ENCODE measurements at places on chromosomes 6 and 20. TPM values are rescaled to one million over a fixed set of nuclear protein-coding genes. Genes with fewer than 3 reads are reported as not detected.

GRCh38 chr20:33862709-33863403 is 51.7 kb downstream of the CHMP4B start:
- DNase-seq: no peak

- DNase-seq: no peak
Observed at GRCh38 chr6:163720460-163721235, 306.1 kb downstream of the QKI start.

DNA sequence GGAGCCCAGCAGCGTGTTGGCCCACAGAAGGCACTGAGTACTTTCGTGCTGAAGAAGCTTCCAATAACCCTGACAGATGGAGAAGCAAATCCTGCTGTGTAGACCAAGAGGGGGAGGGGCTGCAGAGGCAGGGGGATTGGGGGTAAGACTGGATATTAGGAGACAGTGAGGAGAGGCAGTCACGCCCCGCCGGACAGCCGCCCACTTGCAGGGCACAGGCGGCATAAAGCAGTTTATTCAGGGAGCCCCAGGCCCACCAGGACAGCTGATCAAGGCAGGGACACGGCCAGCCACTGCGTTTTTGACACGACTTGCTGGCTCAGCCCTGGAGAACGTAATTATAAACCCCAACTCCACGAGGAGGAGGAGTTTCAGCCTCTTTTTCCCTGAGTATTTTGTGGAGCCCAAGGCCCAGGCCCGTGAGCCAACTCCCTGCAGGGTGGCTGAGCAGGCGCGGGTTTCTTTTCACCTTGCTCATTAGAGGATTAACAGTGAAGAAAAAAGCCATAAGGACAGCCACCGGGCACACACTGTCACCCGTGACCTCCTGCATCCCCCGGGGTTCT is 177.9 kb downstream of the TFAP2C start:
- no peak for DNase-seq

DNA sequence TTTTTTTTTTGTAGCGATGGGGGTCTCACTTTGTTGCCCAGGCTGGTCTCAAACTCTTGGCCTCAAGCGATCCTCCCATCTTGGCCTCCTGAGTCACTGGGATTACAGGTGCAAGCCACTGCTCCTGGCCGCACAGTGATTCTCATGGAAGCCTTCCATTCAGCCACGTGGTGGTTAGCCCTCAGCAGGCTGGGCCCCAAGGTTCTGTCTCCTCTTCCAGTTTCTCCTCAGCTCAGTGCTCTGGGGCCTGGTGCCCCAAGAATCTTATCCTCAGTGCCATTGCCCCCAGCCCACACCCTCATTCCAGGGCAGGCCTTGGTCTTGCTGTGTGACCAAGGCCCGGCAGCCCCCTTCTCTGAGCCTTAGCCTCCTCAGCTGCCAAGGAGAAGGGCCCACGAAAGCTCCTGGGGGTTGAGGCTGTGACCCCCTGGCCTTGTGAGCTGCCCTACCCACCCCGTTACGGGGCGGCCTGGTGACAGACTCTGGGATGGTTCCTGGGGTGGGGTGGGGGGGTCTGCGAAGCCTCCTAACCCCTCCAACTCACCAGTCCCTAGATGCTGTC is 16.4 kb downstream of the SRC start:
- no peak for DNase-seq

DNA sequence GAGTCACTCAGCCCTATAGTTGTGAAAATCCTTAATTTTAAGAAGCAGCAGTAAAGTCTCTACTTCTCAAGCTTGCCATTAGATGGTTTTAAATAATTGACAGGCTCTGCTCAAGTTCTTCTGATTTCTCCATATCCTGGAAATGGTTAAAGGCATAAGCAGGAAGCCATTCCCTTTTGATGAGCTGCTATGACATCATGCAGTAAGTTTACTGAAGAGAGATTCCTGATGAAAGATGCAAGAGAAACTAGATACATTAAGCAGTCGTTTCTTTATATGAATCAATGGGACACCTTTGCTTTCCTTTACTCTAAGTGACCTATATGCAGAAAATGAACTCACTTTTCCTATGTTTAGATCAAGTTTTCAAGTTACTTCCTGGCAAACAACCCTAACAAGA is 9.8 kb downstream of the POPDC3 start:
- DNase-seq: no peak

DNA sequence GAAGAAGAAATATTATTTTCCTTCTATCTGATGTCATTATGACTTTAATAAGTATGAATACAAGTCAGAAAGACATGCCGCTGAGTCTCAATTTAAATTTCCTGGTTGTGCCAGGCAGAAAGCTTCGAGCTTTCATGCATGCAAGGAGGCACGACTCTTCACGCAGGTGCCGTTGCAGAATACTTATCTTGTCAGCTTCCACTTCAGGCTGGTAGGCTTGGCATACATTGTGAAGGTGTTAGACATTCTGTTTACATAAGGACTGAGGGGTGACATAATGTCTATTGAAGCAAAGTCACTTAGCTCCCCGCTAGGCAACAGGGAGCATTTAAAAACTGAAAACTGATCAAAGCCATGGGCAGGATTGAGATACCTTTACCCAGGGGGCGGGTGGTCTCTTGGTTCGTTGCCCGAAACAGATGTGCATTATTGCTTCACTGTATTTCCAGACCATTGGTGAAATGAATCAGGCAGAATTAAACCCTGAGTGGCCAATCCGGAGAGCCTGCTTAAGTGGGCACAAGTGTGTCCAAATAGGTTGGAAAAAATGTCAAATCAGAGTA is 16.4 kb downstream of the BMP6 start:
- DNase-seq: no peak

DNA sequence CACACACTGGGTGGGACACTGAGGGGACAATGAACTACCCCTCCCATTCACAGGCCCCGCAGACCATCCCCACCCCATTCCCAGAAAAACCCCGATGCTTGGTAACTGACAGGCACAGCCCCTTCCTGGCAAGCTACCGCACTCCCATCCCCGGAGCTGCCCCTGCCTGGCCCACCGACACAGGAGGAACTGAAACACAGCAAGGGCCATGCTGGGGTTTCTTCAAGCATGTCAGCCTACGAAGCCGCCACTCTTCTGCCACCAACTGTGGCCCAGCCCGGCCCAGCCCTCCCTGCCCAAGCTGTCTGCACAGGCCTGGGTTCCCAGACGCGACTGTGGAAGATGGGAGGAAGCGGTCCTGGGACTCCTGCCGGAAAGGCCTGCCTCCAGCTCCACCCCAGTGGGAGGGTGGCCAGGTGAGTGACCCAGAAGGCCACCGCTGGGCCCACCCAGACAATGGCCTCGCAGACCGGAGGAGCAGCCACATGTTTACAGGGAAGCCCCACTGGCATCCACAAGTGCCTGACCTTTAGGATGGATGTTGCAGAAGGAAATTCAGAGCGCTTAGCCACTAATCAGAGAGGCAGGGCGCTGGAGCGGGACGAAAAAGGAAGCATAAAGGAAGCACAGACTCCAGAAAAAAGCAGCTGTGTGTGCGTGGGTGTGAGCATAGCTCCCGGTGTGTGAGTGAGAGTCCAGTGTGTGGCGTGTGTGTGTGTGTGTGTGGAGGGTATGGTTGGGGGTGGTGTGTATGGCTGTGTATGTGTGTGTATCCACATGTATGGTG is 91.6 kb downstream of the PRND start:
- peak; percentile 28 for DNase-seq

- peak; percentile 1 for DNase-seq
Observed at GRCh38 chr6:141677598-141678211, 455.0 kb upstream of the GJE1 start.

DNA sequence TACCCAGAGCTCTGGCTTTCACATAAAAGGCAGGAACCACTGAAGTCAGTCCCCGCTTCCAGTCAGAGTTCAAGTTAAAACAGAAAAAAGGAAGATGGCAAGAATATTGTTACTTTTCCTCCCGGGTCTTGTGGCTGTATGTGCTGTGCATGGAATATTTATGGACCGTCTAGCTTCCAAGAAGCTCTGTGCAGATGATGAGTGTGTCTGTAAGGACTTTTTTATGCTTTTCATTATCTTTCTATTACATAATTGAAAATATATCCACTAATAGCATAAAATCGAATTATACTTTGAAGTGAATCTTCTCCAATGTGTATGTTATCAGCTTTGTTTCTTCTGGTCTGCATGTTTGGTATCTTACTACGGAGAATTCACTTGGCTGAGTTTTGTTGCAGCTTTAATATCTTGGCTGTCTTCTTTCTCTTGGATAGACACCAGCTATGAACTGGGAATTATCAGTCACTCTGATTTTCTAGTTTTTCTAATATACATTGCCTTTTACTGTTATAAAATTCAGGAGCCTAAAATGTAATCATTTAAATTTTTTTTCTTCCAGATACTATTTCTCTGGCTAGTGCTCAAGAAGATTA is at the start of gene OTOR:
Gene OTOR (plus strand): TSS at position 51 of the 593 bp plus-strand sequence. CDS start 44 bp downstream, at position 95.
- no peak for DNase-seq

DNA sequence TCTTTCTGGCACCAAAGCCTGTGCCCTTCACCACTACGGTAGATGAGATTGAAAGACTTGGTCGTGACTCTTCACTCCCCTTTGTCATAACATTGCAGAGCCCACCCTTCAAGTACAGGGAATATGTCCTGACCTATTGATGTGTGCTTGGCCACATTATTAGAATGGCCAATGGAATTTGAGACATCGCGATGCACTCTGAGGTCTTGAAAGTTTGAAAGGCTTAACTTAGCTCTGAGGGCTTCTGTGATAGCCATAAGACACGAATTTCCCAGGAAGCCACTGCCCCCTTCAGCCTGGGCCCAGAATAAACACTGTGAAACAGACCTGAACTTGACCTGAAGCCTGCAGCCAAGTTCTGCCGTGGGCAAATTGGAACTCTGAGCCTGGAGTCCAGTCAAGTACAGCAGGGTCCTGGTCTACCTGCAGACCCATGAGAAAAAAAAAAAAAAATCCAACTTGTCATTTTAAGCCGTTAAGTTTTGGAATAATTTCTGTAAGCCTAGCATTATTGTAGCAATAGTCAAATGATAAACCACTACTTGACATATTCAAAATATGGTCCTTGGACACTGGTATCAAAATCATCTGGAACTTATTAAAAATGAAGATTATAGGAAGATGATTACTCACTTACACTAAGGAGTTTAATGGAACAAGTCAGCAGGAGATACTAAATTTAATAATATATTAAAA is 36.9 kb upstream of the TRAF3IP2 start:
- peak; percentile 65 for DNase-seq

DNA sequence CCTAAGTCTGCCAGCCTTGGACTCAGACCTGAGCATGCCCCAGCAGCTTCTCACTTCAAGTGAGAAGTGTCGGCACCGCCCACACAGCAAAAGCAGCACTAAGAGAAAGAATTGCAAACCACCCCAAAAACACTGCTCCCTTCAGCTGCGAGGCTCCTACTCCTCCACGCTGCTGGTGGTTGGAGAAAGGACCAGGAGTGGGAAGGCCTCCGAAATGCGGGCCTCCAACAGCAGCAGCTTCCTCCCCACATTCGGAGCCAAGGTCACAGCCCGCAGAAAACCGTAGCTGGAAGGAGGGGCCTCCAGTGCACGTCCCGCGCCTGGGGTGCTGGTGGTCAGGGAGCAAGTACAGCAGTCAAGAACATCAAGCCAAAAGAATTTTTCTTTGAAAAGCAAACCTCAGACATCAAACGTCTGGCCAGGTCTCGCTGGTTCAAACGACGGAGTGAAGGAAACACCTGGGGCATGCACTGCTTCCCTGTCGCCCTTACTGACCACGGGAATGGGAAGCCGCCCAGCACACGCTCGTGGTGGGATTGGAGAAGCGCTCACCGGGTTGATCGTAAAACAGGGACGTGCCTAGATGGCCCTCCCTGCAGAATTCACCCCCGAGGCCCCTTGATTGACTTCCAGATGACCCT is 185.6 kb upstream of the CST7 start:
- DNase-seq: no peak

DNA sequence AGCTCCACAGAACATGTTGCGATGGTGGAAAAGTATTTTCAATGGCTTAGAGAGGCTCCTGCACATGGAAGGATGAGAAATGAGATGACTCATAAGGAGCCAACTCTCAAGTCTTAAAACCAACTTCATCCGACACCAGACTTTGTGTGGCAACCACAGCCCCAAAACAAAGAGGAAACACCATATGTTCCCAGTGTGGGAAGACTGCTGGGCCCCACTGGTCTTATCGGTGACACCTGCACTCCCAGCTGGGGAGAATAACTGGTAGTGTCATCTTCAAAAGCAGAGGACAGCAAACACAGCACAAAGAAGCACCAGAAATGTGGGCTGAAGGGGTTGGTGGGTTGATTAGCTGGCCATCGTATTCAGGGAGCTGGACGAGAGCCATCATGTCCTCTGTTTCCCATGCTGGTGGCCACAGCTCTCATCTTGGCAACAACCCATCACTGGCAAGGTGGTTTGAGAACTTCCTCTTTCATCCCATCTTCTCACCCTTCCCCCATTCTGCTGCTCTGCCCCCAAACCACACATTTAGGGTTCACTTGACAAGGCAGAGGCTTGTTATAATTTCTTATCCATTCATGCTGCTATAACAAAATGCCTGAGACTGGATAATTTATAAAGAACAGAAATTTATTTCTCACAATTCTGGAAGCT is 46.0 kb upstream of the TASP1 start:
- no peak for DNase-seq

- no peak for DNase-seq
Observed at GRCh38 chr6:72784071-72784470, 162.2 kb downstream of the KCNQ5 start.

GRCh38 chr20:23602241-23602640 is 3.5 kb downstream of the CST9 start:
- DNase-seq: peak; percentile 57

- no peak for DNase-seq
Observed at GRCh38 chr20:44730441-44730840, 15.2 kb upstream of the KCNK15 start.

Gene LCA5
- 0.81 TPM for total RNA-seq

Gene PHF20
- 42.3 TPM for total RNA-seq

Gene RNF144B
- 16.7 TPM for total RNA-seq

Gene EPB41L1
- total RNA-seq: 1.3 TPM

Gene KIF6
- under 0.01 TPM for total RNA-seq

Gene WFDC10B
- not detected for total RNA-seq

Gene ANKRD60
- not detected for total RNA-seq

Gene MRPS18B
- total RNA-seq: 81.1 TPM

All from hematopoietic multipotent progenitor cell (in vitro differentiated cells).